ENCODE measurements at places on chromosomes 5 and 9.

DNA sequence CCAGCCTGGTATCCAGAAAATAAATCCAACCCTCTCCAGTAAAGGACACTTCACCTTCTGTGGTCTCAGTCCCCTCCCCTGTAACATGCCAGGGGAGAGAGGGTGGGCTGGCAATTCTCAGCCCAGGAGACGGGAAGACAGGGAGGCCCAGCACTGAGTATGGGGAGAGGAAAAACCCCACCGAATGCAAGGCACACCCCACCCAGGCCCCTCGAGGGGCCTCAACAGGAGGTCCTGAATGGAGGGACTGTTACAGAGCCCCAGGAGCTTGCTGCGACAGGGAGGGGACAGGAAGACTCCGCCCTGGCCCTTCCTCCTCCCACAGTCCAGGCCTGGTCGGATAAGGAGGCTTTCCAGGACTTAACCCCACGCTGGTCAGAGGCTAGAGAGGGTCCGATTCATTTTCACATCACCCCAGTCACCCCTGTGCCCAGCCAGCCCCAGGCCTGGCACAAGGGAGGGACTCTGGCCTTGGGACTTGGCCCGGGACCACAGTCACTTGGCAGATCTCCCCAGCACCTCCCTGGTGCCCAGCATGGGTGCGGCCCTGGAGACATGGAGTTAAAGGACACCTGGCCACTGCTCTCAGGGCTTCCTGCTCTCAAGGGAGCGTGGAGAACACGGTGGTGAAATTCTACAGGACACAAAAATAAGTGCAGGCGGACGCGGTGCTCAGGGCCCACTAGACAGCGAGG lies 44.9 kb upstream of the STXBP1 start:
- DNase-seq = no peak

DNA sequence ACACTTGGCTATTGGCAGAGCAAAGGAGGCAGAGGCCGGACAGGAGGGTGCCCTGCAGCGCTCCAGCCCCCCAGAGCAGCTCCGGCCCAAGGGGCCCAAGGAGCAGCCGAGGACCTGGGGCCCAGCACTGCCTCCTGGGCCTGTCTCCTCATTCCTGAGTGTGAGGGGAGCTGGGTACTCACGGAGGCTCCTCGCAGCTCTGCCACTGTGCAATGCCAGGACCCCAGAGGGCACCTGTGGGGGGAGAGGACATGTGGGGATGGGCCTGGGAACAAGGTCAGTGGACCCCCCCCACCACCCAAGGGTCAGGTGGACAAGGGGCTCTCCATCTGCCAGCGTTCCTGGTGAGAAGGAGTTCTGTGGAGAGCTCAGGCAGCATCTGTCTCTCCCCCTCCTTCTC lies 192.6 kb upstream of the PPP1R26 start:
- DNase-seq = no peak

- DNase-seq = no peak
Observed at GRCh38 chr9:124574534-124575375, 67.6 kb upstream of the NR5A1 start.

GRCh38 chr5:171647904-171648260 lies 137.7 kb upstream of the SMIM23 start:
- no peak for DNase-seq

Data from stimulated activated naive B cell treated with anti-CD40 and anti-IgM and Interleukin-4, amounts not matched to agents 10 μg/mL and 1 μg/mL and 100 μg/mL, for 72 hours (primary cell).